ENCODE measurements at places on chromosomes 4 and X.

- DNase-seq = peak; percentile 33
These were observed 34.6 kb downstream of the FAM9C start for GRCh38 chrX:13009844-13010243.

- no peak for DNase-seq
These were observed 41.3 kb downstream of the ATG4A start for GRCh38 chrX:108132876-108133275.

DNA sequence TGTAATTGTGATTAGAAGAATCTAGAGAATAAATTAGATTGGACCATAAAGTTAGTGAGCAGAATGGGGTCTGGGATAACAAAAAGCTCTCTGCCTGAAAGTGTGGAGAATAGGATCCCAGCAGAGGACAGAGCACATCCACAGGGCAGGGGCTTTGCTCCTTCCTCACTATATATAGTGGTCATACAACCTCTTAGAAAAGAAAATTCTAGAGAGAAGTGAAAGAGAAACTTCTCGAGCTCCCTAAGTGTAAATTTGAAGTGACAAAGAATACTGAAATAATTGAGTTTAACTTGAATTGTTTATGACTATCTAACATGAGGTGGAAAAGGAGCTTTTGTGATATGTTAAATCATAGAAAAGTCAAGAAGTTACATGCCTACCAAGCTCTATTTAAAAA is 14.9 kb downstream of the ADAM29 start:
- DNase-seq = no peak

GRCh38 chr4:73086095-73086868 is 16.8 kb upstream of the COX18 start:
- DNase-seq = no peak

DNA sequence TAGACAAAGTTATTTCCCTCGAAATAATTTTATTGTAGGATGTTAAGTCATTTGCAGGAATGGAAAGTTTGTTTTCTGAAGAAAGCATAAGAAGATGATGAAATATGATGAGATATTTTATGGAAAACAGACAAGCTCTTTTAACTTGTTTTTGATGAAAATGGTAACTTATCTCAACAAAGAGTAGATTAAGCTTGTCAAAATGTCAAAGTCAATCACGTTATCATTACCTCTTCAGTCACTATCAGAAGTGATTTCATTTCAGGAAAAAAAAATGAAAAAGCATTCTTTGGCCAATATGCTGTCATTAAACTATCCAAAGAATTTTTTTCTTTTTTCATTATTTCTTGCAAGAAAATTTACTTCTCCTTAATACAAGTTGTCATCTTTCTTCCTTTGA is 221.0 kb upstream of the ANKRD50 start:
- DNase-seq = no peak

GRCh38 chrX:67613996-67614395 is 70.2 kb downstream of the AR start:
- no peak for DNase-seq

GRCh38 chr4:159652871-159653270 is 550.0 kb downstream of the RAPGEF2 start:
- DNase-seq = no peak

DNA sequence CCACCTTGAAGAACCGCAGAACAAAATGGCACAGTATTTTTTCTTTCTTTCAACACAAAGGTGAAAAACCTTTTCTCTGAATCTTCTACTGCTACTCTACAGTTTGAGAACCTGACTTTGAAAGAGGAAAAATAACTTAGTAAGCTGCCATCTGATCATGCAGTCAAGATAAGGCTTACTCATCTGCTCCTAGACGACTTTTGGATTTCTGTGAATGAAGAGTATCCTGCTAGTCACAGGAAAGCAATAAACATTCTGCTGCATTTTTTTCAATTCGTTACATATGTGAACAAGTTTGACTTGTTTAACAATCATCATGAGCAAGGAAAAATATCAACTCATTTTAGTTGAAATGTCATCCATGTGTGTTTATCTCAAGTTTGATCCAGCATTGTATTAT is 25.2 kb downstream of the TIGD2 start:
- DNase-seq = no peak

GRCh38 chr4:101851672-101852071 is 61.1 kb downstream of the BANK1 start:
- no peak for DNase-seq

DNA sequence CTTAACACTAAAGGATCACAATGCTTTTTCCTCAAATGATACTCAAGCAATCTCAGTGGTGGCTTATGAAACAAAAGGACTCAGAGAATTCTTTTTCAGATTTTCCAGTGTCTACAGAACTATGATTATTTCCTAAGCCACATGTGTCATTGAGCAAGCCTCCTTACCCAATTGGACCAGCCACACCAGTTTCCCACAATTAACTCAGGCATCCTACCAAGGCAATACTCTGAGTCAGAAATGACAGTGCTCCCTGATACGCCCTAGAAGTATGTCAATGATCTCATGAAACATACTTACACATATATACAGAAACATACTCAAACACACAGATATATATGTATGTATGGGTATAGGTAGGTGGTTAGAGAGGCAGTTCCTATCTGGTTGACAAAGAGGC is 4.8 kb downstream of the ADAMTS3 start:
- DNase-seq = peak; percentile 1
